WERI-Rb-1 (cell line): ENCODE measurements at places on chromosomes 13 and 19.
A peak's percentile ranks its signal among the peaks of the same experiment; 100 is the strongest.

DNA sequence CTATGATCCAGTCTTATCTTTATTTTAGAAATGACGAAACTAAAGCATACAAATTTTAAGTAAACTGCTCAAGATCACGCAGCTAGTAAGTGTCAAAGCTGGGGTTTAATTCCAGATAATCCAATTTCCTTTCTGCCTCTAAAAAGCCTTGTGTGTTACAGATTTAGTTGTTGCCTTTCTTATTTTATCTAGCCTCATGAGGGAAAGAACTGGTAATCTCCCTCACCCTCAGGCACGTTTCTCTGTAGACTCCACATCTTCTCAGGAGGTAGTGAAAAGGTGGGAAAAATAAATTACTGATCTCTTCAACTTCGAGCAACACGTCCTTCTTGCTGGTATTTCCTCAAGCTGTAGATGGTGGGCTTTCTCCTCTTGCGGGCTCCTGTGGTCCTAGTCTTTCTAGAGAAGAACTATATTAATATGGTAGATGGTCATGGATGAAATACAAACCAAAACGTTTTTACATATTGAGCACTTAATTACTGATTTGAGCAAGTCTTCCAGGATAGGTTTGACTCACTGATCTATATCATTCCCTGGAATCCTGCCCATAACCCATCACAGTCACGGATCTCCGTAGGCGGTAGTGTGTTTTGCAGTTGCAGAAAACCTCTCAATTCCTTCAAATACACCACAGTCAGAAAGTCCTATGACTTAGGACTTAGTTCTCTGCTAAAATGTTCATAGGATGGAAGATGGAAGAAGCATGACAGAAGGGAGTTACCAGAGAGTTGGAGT, 519.5 kb downstream of the DCT start:
- no peak for DNase-seq

DNA sequence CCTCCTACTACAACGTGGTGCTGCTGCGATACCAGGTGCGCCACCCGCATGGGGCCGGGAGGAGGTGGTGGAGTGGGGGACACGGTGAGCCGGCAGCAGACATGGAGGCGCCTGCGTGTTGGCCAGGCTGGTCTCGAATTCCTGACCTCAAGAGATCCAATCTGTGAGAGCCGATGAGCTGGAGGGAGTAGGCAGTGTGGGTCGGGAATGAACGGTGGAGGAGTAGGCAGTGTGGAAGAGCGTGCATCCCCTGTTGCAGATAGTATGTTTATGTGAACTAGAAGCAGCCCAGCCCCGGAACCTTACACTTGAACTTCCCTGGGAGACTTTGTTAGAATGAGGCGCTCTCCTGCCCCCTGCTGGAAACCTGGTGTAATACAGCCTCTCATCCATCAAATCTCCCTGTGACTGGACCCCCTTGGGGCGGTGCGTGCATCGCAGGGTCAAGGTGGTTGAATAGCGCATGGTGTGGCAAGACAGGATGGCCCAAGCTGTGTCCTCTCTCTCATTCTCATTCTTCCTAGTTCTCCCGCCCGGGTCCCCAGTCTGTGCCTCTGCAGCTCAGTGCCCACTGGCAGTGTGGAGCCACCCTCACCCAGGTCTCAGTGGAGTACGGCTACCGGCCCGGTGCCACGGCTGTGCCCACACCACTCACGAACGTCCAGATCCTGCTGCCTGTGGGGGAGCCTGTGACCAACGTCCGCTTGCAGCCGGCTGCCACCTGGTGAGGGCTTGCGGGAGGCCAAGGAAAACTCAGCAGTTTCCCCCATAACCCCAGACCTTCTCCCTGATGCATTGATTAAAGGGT, 10.5 kb upstream of the B3GNT3 start:
- DNase-seq: peak; percentile 74

DNA sequence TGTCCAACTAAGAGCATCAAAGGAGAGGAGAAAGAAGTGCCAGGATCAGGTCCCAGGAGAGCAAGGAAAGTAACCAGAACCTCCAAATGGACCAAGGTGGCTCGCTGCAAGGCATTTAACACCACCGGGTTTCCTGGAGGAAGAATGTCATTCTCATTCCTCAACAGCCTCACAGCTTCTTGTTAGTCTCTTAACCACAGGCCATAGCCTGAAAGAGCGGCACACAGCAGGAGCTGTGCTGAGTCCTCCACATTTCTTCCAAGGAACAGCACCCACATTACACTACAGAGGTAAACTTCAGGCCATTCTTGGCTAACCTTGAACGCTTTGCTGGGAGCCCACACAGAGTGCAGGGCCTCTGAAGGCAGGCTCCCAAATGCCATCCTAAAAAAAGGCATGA, 23.6 kb downstream of the DOCK9 start:
- DNase-seq: no peak

GRCh38 chr19:48796298-48797083, 14.3 kb downstream of the BCAT2 start:
- DNase-seq: no peak

- no peak for DNase-seq
Observed at GRCh38 chr13:29703421-29703820, 107.9 kb upstream of the SLC7A1 start.

DNA sequence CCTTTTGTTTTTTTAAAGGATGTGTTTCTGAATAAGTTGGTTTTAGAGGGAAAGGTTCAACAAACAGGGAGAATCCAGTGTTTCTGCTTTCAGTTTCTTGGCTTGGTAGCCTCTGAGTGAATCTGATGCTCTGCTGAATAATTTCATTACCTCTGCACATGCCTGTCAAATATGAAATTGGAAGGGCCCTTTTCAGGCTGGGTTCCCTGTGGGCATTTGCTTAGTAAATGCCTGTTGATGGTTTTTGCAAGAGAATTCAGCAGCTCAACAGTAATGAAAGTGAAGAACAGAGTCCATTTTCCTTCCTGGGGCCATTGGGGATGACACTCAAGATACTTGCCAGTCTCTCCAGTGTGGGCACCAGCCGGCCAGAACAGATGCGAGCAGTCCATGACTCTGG, 74.3 kb downstream of the GPR12 start:
- no peak for DNase-seq

- DNase-seq: no peak
Observed at GRCh38 chr13:98112456-98112855, 30.4 kb upstream of the FARP1 start.

DNA sequence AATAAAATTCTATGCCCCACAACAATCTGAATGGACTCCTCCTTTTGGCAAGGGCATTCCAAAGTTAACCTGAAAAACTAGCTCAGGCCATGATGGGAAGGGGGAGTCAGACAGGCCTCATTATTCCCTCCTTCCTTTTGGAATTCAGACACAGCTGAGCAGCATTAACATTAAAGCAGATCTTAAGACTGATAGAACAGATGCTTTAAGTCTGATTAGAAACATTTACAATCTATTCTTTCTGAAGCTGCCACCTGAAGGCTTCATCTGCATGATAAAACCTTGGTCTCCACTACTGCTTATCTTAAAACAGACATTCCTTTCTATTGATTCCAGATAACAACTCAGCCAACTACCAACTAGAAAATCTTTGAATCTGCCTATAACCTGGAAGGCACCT, 98.9 kb downstream of the UGGT2 start:
- DNase-seq: no peak

GRCh38 chr13:106905380-106906162, 337.6 kb upstream of the ARGLU1 start:
- DNase-seq: no peak

DNA sequence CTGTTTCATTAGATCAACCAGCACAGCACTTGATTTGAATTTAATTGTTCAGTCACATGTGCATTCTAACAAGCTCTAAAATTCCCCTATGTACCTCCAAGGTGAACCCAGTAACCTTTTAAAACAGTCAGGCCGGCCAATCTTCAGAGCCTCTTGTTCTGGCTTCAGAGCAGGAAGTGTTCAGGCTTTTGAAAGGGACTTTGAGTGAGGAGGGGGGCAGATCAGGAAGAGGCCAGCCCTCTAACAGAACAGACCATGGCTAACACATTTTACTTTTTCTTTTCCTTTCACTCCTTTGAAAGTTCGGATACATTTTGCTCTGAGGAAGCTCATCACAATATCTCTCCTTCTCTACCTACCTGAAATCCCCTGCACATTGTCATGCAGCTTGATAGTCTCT, 390.3 kb downstream of the TBC1D4 start:
- no peak for DNase-seq

DNA sequence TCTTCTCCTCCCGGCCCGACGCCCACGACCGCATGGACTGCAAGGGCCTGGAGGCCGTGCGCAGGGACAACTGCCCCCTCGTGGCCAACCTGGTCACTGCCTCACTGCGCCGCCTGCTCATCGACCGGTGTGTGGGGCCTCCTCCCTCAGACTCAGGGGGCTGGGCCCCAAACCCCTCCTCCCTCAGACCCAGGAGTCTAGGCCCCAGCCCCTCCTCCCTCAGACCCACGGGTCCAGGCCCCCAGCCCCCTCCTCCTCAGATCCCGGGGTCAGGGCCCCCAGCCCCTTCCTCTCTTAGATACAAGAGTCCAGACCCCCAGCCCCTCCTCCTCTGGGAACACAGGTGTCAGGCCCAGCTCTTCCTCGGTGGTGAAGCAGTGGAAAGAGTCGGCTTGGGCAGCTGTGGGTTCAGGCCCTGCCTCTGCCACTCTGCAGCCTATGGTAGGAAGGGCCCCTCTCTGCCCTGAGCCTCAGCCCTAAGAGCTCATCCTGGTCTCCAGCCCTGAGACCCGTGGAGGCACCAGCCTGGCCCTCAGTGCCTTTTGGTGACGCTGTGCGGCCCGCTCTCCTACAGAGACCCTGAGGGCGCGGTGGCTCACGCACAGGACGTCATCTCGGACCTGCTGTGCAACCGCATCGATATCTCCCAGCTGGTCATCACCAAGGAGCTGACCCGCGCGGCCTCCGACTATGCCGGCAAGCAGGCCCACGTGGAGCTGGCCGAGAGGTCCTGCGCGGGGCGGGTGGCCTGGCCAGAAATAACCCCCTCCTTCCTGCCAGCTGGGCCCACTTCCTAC, 3.7 kb upstream of the SPIB start:
- peak; percentile 87 for DNase-seq

DNA sequence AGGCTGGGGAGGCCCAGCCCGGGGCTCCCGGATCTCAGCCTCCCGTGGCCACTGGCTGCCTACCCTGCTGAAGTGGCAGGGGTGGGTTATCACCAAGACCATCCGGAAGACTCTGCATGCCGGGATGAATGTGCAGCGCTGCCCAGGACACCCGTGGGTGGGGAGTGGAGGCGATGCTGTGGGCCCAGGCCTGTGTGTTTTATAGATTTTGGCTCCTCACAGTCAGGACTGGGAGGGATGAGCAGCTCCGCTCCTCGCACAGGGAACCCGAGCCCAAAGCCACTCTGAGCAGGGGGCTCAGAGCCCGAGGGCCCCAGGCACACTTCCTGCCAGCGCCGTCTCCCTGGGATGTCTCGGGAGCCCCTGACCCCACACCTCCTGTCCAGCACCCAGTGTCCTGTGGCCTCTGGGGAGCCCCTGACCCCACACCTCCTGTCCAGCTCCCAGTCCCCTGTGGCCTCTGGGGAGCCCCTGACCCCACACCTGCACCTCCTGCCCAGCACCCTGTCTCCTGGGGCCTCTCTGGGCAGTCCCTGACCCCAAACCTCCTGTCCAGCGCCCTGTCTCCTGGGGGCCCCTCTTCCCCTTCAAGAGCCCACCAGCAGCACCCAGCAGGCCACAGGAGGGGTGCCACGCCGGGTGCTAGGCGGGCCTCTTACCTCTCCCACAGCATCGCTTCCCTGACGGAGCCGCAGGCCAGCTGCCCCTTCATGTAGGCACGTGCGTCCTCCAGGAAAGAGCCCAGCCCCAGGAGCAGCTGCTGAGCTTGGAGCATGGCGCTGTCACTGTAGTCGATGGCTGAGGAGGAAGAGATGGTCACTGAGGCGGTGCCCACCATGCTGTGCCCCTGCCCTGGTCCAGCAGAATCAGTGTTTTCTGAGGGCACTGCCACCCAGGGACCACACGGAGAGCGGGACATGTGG, 31.4 kb downstream of the NAXD start:
- no peak for DNase-seq

- DNase-seq: no peak
Observed at GRCh38 chr19:52646571-52647217, 8.5 kb upstream of the ZNF83 start.

DNA sequence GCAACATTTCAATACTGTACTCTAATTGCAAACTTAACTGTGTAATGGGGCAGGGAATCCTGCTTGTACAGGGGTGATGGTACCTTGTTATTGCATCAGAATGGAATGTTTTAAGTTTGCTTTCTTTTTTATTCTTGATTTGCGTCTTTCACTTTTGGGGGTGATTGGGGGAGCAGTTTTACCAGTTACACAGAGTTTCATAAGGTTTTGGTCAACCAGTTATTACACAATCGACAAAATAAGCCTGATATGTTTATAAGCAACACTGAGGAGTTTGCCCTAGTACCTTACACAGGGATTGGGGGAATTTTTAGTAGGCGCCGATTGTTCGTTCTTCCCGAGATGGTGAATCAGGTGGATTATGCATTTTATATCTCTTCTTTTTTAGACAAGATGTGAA, 2.7 kb downstream of the KLF5 start:
- DNase-seq: no peak

DNA sequence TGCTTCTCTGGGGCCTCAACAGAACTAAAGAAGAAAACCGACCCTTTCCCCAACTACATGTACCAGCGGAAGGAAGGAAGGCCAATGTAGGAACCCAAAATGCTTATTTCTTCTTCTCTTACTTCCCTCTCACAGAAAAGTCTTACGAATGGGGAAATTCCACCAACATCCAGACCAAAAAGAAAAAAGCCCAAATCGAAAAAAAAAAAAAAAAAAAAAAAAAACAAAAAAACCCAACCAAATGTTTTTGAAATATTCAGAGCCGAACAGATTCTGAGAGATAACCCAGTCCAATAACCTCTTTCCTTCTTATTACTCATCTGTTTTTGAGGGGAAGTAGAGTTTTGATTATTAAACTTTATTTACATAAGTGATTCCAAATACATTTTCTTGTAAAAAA, 3.9 kb downstream of the PPM1N start:
- no peak for DNase-seq

DNA sequence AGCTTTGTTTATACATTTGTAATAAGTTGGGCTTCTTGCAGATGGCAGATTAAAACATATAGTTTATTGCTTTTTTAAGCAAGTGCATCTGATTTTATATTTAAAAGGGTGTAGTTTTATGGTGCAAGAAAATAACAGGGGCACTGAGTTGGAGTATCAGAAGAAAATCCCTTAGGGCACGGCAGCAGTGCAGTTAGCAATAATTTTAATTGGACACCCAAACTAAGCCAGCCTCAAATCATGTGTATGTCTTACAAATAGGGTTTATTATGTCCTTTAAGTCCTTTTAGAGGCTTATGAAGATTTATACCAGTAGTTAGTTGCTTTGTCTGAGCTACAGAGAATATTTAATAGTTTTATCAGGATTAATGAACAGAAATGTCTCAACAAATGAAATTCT, 57.5 kb downstream of the GPC6 start:
- peak; percentile 63 for DNase-seq
